ENCODE measurements at places on chromosomes 5 and 9. TPM values are rescaled to one million over a fixed set of nuclear protein-coding genes. Genes with fewer than 3 reads are reported as not detected.

DNA sequence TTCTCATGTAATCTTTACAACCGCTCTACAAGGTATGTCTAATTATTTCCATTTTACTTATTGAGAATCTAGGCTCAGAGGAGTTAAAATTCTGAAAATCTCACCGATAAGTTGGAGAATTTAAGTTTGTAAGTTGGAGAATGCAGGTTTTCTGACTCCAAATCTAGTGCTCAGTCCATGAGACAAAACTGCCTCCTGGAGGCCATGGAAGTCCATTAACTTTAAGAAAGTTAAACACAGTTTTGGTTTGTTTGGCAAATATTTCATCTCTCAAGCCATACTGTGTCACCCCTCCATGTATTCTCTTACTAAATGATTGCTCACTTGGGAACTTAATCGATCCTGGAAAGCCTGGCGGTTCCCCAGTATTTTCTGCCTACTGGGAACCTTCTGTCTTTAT is 52.6 kb downstream of the INIP start:
- DNase-seq: no peak

The HAVCR2 gene
- total RNA-seq: 14.5 TPM

GRCh38 chr9:12812710-12813109 is 37.9 kb downstream of the LURAP1L start:
- no peak for DNase-seq

DNA sequence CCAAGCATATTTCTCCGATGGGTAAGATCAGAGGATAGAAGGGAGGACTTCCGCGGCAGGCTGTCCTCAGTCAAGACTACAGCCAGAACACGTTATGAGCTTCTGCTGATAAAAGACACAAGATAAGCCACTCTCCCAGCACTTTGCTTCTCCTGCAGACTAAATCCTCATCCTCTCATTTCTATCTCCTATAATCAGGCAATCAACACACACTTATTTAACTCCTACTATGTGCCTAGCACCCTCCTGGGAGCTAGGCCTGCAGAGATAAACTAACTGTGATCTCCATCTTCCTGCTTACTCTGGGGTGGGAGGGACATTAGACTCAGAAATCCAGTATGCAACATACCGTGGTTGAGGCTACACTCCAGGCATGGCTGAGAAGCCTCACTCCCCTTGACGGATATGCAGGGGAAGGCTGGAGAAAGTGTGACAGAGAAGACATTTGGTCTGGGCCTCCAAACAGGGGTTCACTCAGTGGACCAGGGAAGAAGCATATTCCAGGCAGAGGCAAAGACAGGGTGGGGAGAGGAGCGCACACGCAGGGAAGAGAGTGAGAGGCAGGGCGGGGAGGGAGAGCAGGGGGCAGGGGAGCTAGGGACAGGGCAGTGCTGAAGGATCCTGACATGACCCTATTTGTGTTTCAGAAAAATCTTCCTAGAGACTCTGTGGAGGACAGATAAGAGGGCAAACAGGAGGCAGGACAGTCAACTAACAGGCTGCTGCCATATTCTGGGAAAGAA is 274.1 kb downstream of the DENND1A start:
- no peak for DNase-seq

DNA sequence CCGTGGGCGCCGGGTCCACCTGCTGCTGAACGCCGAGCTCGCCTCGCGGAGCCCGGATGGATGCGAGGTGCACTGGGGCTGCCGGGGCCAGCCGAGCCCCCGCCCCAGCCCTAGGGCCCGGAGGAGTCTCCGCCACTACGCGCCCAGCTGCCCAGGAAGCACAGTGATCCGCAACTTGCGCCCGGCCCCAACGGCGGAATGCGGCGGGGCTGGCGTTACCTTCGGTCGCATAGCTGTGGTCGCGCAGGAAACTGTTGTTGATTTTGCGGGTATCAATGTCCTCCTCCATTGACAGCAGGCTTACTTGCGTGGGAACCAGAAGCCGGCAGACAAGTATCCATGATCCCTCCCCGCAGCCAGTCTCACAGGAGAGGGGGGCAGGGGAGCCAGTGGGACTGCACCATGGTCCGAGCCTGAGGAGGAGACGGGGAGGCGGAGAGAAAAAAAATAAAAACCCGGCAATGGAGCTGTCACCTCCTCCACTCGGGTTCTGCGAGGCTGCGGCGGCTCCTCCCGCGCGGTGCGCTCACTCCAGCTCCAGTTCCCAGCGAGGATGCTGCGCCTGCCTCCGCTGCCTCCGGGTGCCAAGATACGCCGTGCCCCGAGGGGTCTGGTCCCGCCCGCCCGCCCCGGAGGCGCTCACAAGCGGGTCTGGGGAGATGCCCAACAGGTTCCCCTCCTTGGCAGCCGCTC is 628 bp downstream of the PPP2R2B start:
- DNase-seq: no peak

DNA sequence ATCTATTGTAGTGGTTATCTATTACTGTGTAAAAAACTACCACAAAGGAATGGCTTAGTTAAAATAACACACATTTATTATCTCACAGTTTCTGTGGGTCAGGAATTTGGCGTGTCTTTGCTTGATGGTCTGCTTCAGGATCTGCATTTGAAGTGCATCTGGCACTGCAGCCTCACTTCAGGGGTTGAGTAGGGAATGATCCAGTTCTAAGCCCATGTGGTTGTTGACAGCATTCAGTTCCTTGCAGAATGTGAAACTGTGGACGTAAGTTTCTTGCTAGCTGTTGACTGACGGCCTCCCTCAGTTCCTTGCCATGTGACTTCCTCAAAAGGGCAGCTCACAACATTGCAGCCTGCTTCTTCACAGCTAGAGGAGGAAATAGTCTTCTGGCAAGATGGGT is 2.1 kb upstream of the OGN start:
- DNase-seq: peak; percentile 71

The SARDH gene
- total RNA-seq: 13.1 TPM

DNA sequence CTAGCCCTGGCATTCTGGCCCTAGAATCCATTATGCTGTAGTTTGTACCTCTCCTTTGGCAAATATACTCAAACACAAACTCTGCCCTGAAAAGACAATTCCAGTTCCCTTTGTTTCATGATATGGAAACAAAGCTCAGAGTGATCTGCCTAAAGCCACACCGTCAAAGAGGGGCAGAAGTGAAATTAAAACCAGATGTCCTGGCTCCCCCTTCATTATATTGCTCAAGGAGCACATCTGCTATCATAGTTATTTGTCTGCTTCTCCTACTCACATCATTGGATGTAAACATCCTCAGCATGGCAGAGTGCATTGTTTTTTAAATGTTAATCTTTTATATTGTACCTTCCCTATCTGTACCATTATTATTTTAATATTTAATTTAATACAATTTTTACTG is 266.7 kb upstream of the SMARCA2 start:
- DNase-seq: no peak

Measured in thymus (tissue), 14 donors.